ENCODE measurements at places on chromosomes 2 and 18.
A peak's percentile ranks its signal among the peaks of the same experiment; 100 is the strongest.

DNA sequence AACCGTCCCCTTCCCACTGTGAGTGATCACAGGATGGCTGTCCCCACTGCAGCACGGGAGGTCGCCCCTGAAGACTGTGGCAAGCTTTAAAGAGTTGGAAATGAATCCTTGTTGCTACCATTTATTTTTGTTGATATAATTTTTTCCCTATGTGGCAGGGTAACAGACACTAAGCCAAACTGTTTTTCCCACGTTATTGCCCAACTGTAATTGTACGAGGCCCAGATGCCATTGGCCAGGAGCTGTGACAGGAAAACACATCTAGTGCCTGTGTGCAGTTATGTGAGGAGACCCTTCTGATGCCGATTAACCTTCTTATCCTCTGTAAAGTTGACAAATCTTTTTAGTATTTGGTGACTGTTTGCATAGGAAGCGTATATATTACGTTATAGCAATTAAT is 44.2 kb downstream of the MRPS9 start:
- no peak overlapping the region for H3K4me3 ChIP-seq
- no peak overlapping the region for H3K27ac ChIP-seq
- H3K27me3 ChIP-seq = no peaks in the 10 kb centered on the region
- no peak for DNase-seq
- H3K36me3 ChIP-seq = no peaks in the 10 kb centered on the region
- peaks cover 5% of the 10 kb centered on the region for H3K4me1 ChIP-seq

- no peaks in the 10 kb centered on the region for H3K4me1 ChIP-seq
- peaks cover 1% of the 10 kb centered on the region for H3K27me3 ChIP-seq
- H3K4me3 ChIP-seq = no peak overlapping the region
- H3K27ac ChIP-seq = no peak overlapping the region
- DNase-seq = no peak
- H3K36me3 ChIP-seq = no peaks in the 10 kb centered on the region
Observed at GRCh38 chr2:238457927-238458324, 31.2 kb downstream of the ASB1 start.

- H3K4me1 ChIP-seq = no peaks in the 10 kb centered on the region
- peaks cover 16% of the 10 kb centered on the region for H3K27me3 ChIP-seq
- no peak overlapping the region for H3K27ac ChIP-seq
- H3K4me3 ChIP-seq = no peak overlapping the region
Observed at GRCh38 chr2:172823261-172823850, 87.7 kb downstream of the RAPGEF4 start.

DNA sequence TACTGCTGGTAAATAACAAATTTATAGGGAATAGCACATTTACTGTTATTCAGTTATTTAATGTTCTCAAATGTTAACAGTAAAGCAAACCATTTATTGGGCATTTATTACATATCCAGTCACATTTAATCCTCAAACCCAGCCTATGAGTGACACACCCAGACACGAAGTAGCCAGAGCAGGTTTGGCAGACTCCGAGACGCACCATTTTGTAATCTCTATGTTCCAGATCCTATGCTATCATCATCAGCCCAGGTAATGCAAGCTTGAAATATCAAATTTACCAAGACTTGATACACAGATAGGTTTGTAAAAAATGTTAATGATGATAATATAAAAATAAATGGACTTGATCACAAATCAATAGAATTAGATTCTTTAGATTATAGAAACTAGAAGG is 131.1 kb downstream of the IKZF2 start:
- no peak for DNase-seq
- no peak overlapping the region for H3K4me3 ChIP-seq
- H3K27ac ChIP-seq = no peak overlapping the region
- H3K4me1 ChIP-seq = peaks cover 22% of the 10 kb centered on the region
- no peaks in the 10 kb centered on the region for H3K36me3 ChIP-seq

GRCh38 chr2:163441603-163442002 is 294.2 kb downstream of the FIGN start:
- no peaks in the 10 kb centered on the region for H3K36me3 ChIP-seq
- H3K4me1 ChIP-seq = no peaks in the 10 kb centered on the region
- no peak overlapping the region for H3K4me3 ChIP-seq
- no peak overlapping the region for H3K27ac ChIP-seq
- H3K27me3 ChIP-seq = no peaks in the 10 kb centered on the region

DNA sequence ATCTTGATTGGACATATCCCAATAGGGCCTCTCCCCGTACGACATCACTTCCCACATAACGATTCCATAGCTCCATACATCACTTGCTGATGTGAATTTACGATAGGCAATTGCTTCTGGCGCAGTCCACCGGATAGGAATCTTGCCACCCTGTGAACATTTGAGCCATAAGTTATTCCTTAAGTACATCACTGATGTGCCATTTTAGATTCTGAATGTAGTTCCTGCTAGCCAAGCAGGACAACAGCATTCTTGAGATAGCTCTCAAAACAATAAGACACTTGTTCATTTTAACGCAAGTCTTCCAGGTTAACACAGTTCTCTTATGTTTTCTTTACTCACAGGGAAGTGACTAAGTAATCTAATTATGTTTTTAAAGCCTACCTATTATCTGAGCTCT is 138.0 kb downstream of the EPHA4 start:
- H3K4me3 ChIP-seq = no peak overlapping the region
- peaks cover 2% of the 10 kb centered on the region for H3K27me3 ChIP-seq
- H3K36me3 ChIP-seq = peaks cover 6% of the 10 kb centered on the region
- H3K4me1 ChIP-seq = no peaks in the 10 kb centered on the region

DNA sequence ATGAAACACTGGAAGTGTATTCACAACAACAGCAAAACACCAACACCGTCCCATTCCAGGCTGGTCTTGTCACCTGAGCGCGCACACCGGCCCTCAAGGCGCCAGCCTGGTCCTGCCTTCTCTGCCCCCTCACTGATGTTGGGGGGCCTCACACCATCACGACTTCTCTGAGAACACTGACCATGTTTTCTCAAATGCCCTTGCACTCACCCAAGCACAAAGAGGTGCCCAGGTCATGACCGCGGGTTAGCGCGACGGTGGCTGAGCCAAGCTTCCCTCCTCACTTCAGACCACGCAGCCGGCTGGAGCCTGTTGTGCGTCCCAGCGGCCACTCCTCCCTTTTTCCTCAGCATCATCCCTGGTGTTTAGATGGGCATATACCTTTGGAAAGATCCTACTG is 101.3 kb upstream of the SALL3 start:
- H3K27ac ChIP-seq = no peak overlapping the region
- DNase-seq = no peak
- no peaks in the 10 kb centered on the region for H3K27me3 ChIP-seq
- H3K36me3 ChIP-seq = no peaks in the 10 kb centered on the region
- no peak overlapping the region for H3K4me3 ChIP-seq

DNA sequence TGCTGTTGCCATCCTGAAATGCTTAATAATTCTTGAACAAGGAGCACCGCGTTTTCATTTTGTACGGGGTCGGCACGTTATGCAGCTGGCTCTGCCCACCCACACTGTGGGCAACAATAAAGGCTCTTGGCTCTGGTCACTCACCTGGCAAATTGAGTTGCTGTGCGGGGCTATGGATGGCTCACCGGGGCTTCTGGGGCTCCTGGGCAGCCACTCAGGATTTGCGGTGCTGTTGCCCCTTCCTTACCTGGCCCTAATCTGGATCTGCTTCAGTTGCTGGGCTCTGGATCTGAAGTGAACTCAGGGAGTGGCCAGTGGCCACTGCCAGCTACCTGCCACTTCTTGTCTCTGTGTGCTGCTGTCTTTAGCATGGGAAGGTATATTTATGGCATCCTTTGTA is 22.7 kb downstream of the RHOB start:
- H3K4me1 ChIP-seq = no peaks in the 10 kb centered on the region
- H3K27me3 ChIP-seq = peaks cover 7% of the 10 kb centered on the region
- no peak overlapping the region for H3K4me3 ChIP-seq
- no peak overlapping the region for H3K27ac ChIP-seq

DNA sequence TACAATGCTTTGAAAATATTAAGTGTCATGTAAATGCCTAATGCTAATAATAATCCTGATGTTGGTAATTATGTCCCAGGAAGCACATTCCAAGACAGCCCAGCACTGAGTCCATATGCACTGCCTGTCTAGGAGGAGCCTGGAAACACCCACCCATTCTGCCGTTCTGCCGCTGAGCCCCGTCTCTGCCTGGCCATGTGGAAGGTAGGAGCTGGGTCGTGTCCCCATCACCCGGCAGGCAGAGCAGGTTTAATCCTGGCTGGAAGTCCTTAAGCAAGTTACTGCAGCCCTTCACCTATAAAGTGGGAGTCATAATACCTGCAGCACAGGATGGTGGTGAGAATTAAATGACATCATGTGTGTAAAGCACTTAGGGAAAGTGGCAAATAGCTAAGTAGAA is 13.1 kb upstream of the EN1 start:
- peaks cover 6% of the 10 kb centered on the region for H3K4me1 ChIP-seq
- peaks cover 2% of the 10 kb centered on the region for H3K36me3 ChIP-seq

DNA sequence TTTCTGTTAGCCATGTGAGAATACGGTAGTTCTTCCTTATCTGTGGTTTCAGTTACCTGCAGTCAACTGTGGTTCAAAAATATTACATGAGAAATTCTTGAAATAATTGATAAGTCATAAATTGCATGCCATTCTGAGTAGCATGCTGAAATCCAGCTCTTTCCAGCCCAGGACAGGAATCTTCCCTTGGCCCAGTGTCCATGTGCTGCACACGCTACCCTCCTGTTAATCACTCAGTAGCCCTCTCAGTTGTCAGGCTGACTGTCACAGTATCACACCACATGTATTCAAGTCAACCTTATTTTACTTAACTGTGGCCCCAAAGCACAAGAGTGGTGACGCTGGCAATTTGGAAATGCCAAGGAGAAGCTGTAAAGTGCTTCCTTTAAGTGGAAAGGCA is 141.1 kb downstream of the TANC1 start:
- DNase-seq = no peak
- no peaks in the 10 kb centered on the region for H3K36me3 ChIP-seq

DNA sequence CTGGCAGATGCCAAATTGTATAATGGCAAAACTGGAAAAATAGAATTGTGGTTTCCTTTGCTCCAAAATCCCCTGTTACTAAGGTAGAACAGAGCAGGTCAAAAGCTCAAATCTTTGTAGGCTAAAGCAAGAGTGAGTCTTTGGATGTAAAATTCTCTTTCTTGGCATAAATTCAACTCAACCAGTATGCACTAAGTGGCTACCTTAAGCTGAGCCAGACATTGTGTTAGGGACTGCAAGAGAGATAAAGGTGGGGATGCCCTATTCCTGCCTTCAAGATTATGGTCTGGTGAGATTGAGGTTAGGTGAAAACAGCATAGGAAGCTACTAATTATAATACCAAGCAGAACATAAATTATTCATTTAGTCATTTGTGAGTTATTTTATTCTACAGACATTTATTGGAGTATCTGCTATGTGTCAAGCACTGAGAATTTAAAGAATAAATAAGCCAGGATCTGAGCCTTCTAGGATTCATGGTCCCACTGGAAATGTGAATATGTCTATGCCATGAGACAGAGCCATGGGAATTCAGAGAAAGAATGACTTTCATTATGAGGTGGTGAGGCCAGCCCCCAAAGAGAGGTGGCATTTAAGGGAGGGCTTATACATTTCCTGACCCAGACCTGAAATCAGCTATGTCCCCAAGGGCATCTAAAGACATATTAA is 198.0 kb upstream of the NCKAP5 start:
- no peak overlapping the region for H3K4me3 ChIP-seq
- no peaks in the 10 kb centered on the region for H3K4me1 ChIP-seq
- H3K36me3 ChIP-seq = no peaks in the 10 kb centered on the region

GRCh38 chr2:30803281-30803680 is 4.0 kb downstream of the CAPN13 start:
- H3K36me3 ChIP-seq = no peaks in the 10 kb centered on the region
- H3K4me1 ChIP-seq = peaks cover 6% of the 10 kb centered on the region
- no peaks in the 10 kb centered on the region for H3K27me3 ChIP-seq
- DNase-seq = peak; percentile 47

GRCh38 chr2:215654148-215654819 is 218.4 kb upstream of the FN1 start:
- no peak overlapping the region for H3K27ac ChIP-seq
- DNase-seq = peak; percentile 25
- no peaks in the 10 kb centered on the region for H3K36me3 ChIP-seq
- H3K4me1 ChIP-seq = no peaks in the 10 kb centered on the region

DNA sequence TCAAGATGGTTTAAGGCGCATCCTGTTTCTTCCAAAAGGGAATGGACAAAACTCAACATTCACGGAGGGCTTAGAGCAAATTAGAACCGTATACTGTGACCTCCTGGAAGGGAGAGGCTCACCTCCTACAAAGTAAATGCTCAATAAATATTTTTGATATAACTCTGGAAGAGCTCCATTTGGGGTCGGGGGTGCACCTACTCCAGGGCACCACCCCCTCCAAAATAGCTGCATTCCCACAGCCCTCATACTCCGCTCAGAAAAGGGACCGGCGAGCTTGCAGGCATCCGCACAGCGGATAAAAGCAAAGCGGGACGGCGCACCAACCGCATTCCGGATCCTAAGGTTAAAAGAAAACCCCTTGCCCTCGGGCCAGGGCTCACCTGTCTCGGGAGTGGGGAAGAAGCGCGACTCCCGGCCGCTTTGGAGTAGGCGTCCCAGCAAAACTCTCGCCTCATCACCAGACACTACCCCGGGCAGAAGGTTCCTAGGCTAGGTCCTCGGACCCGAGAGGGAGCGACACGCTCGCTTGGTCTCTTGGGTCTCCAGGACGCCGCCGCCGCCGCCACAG is 378 bp downstream of the WDPCP start:
- H3K4me1 ChIP-seq = peaks cover 35% of the 10 kb centered on the region
- H3K27me3 ChIP-seq = peaks cover 3% of the 10 kb centered on the region
- peak overlapping the region; percentile 98 for H3K4me3 ChIP-seq
- DNase-seq = no peak
- peak overlapping the region; percentile 92 for H3K27ac ChIP-seq

GRCh38 chr2:228917220-228917619 is 353.9 kb downstream of the PID1 start:
- H3K4me3 ChIP-seq = no peak overlapping the region
- DNase-seq = no peak
- H3K27me3 ChIP-seq = no peaks in the 10 kb centered on the region
- H3K4me1 ChIP-seq = no peaks in the 10 kb centered on the region
- H3K27ac ChIP-seq = no peak overlapping the region

DNA sequence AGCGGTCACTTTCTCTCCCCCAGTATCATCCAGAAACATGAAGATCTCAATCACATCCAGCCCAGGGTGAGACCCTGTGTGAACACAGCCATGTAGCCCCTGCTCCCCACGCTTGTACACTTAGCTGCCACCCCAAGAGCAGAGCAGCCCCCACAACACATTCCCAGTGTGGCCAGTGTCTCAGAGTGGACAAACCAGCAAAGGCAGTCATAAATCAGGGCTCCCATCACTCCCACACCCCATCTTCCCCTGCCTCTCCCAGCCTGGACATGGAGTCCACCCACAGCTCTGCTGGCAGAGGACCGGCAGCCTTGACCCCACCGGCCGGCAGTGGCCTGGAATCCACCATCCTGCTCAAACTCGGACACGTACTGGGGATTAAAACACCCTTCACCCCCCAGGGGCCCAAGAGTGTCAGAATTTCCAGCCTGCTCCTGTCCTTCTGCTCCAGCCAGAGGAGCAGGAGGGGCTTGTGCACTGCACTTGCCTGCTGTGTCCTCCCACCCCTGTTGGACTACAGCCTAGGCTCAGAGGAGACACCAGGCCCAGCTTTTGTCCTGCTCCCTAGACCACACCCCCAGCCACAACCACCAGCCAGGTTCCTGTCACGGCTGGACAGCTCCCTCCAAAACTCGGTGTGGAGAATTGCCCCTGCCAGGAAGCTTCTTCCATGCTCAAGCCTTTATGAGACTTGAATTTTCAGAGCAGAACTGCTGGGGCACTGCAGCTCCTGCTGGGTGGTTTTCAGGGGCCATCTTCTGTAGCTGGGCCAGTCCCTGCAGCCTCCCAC is 206.1 kb downstream of the SMAD2 start:
- H3K27ac ChIP-seq = no peak overlapping the region
- H3K27me3 ChIP-seq = no peaks in the 10 kb centered on the region
- no peak for DNase-seq
- H3K4me1 ChIP-seq = no peaks in the 10 kb centered on the region
- no peaks in the 10 kb centered on the region for H3K36me3 ChIP-seq
- H3K4me3 ChIP-seq = no peak overlapping the region

Measured in activated CD4-positive, alpha-beta T cell treated with anti-CD3 and anti-CD28 coated beads, Interleukin-2, amount 10 ng/mL, durations not matched to agents 24 days and 14 days (primary cell).